ENCODE measurements at places on chromosomes 3 and 15. TPM values are rescaled to one million over a fixed set of nuclear protein-coding genes. Genes with fewer than 3 reads are reported as not detected.

Gene SEMA7A
- 1.3 TPM for total RNA-seq

Gene GOLGA6L10
- total RNA-seq = 1.6 TPM

Gene PAQR5
- total RNA-seq = 0.96 TPM

Gene SLC25A36
- 74.7 TPM for total RNA-seq

Gene SLC24A1
- 12.3 TPM for total RNA-seq

Gene ISL2
- total RNA-seq = not detected

Gene FMN1
- 56.8 TPM for total RNA-seq

Gene EAF2
- 7.5 TPM for total RNA-seq

Gene ABTB1
- total RNA-seq = 40.2 TPM

Gene AGTR1
- 77.9 TPM for total RNA-seq

Gene FSTL1
- 225 TPM for total RNA-seq

Gene CACNA2D2
- 2.0 TPM for total RNA-seq

Gene CRTC3
- 40.6 TPM for total RNA-seq

Gene CHRFAM7A
- total RNA-seq = 0.80 TPM

Gene SAMD7
- not detected for total RNA-seq

Gene COL6A5
- not detected for total RNA-seq

Gene CCDC39
- total RNA-seq = not detected

Gene SMCO1
- total RNA-seq = not detected

Gene IQCB1
- total RNA-seq = 17.9 TPM

Gene NPAP1
- not detected for total RNA-seq

Gene ANKRD34C
- total RNA-seq = not detected

Gene C3orf85
- not detected for total RNA-seq

Gene ARGFX
- total RNA-seq = not detected

Gene PLS1
- 1.6 TPM for total RNA-seq
